ENCODE measurements at places on chromosomes 4 and X. TPM values are rescaled to one million over a fixed set of nuclear protein-coding genes. Genes with fewer than 3 reads are reported as not detected.

- no peak for DNase-seq
Observed at GRCh38 chr4:20444599-20445337, 193.1 kb downstream of the SLIT2 start.

GRCh38 chr4:188960411-188961093 is 821.3 kb downstream of the TRIML1 start:
- no peak for DNase-seq

- no peak for DNase-seq
Observed at GRCh38 chr4:21470535-21470934, 478.0 kb downstream of the KCNIP4 start.

DNA sequence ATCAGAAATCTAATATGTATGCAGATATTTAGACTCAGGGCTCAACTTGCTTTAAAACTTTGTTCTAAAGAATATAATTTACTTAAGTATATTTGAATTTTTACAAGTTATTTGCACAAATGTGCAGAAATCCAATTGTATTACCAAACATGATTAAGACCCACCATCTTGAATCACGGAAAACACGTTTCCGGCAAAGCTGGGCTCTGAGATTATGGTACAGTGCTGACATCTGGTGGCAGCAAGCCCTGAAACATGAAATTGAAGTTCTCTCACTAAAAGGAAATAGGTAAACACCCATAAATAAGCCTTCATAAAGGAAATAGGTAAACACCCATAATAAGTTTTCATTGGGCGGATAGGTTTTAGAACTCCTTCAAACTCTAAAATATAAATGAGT is 98.3 kb upstream of the MAOA start:
- DNase-seq: no peak

DNA sequence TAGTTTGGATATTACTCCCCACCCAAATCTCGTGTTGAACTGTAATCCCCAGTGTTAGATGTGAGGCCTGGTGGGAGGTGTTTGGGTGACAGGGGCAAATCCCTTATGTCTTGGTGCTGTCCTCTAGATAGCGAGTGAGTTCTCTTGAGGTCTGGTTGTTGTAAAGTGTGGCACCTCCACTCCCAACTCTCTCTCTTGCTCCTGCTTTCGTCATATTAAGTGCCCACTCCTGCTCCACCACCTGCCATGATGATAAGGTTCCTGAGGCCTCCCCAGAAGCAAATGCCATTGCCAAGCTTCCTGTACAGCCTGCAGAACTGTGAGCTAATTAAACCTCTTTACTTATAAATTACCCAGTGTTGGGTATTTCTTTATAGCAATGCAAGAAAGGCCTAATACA is 944.3 kb downstream of the ADGRL3 start:
- no peak for DNase-seq

Gene OCIAD2
- polyA plus RNA-seq: 125 TPM

Gene BST1
- 52.7 TPM for polyA plus RNA-seq

Gene USP26
- polyA plus RNA-seq: not detected

Gene USP27X
- 6.5 TPM for polyA plus RNA-seq

Gene APELA
- 2.3 TPM for polyA plus RNA-seq

Gene ING2
- polyA plus RNA-seq: 30.8 TPM

Gene NWD2
- 0.64 TPM for polyA plus RNA-seq
